ENCODE measurements at places on chromosomes 5 and 9.

GRCh38 chr5:67612961-67613360, 416.4 kb upstream of the CD180 start:
- DNase-seq: no peak

DNA sequence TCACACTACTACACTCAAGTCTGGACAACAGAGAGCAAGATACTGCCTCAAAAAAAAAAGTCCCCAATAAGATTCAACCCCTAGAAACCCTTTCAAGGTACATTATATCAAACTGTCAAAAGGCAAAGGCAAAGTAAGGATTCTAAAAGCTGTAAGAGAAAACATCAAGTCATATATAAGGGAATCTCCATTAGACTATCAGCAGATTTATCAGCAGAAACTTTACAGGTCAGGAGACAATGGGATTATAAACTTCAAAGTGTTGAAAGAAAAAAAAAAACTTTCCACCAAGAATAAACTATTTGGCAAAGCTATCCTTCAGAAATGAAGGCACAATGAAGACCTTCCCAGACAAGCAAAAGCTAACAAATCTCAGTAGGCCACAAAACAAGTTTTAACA, 63.5 kb upstream of the DMRT1 start:
- DNase-seq: no peak

GRCh38 chr5:68134033-68134668, 81.4 kb upstream of the PIK3R1 start:
- DNase-seq: no peak

- DNase-seq: no peak
Observed at GRCh38 chr9:91852801-91853347, 97.2 kb downstream of the ROR2 start.

DNA sequence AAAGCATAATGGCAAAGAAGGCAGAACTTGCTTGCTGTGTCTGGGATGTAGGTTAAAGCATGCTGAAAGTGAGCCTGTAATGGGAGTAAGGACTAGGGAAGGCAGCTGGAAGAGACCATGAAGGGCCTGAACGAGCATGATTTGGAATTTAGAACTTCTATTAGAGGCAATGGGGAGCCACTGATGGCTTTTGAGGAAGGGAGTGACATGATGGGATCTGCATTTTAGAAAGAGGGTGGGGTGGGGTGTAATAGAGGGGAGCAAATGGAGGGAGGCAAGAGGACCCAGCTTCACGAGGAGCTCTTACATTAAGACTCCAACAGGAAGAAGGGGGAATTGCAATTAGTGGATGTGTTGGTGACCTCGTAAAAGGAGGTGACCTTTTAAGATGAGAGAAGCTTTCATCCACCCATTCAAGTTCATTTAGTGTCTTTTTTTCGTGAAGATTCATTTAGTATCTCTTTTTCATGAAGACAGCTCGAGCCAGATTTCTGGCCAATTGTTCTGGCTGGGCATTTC, 13.6 kb upstream of the GABRP start:
- DNase-seq: no peak

DNA sequence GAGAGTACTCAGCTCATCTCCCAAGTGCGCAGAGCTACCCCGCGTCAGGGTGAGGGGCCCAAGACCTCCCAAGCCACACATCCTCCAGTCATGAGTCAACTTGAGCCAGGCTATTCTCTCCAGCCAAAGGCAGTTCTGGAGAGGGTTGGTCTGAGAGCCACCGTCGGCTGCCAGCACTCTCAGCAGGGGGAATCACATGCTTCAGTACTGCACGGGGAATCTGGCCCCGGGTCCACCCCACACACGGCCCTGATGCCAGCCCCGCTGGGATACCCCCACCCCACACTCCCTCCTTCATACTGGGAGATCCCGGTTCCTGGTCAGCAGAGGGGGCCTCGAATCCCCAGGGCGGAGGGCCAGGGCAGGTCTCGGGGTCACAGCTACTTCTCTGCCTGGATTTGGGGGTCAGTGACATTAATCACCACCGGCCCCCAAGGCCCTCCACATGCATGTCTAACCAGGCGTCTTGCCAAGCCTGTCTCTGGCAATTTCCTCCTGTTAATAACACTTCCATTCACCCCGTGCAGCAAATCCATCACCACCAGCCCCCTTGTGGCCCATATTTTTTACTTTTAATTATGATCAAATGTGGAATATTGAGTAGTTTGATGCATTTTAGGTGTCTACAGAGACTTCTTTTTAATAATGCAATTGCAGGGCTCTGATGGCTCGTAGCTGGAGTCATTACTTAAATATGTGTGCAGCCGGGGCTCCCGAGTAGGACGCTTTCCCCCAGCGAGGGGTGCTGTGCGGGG, 102.9 kb upstream of the PPP1R26 start:
- DNase-seq: no peak

Data from stimulated activated CD4-positive, alpha-beta T cell treated with anti-CD3 and anti-CD28 coated beads, TNF-alpha, amount 100 ng/mL, for 1 hour (primary cell).